ENCODE measurements at places on chromosomes 16 and 17.

DNA sequence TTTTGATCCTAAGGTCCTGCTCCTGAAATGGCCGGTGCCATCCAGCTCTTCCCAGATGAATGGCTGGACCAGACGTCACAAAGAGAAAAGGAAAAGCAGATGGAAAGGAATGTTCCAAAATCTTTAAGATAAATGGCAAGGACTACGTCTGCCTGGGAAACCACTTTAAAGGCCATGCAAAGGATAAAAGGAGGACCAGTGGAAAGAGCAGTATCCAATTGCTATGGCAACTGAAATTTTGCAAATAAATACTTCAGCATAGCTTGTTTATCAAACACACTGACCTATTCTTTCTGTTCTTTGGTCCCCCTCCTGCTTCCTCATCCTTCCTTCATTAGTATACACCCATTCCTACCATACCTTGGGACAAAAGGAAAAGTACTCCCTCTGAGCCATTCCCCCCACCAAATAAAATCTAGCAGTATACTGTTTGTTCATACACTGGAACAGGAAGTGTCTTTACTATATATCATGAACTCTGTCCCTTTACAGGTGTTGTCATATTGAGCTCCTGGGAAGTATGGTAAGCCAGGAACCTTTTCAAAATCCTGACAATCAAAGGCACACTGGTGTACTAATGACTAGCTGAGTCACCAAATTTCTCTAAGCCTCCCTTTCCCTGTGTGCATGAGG lies 37.2 kb upstream of the NUFIP2 start:
- DNase-seq = no peak

DNA sequence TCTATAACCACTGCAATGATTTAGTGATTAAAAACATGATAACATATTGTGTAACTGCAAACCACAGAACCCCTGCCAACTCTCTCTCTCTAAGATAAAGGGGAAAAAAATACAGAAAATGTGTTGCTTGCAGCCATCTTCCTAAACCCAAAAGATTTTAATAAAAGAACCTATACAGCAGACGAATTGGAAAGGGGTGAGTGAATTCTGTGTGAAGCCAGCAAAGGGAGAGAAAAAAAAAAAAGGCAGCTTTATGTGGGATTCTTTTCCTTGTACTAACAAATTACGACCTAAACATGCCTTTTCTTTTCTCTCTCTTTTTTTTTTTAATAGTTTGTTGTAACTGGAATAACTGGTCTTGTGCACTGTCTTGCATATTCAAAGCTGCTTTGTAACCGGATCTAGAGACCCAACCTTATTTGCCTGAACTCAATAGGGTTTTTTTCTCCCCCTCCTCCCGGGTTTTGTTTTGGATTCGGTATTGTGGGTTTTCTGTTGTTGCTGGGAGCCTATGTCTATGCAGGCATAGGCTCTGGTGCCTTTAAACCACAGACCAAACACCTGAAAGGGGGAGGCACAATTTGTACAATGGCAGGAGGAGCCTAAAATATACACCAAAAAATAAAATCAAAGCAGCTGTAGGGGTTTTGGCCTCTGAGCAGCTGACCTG lies 7.0 kb upstream of the ZFHX3 start:
- no peak for DNase-seq

DNA sequence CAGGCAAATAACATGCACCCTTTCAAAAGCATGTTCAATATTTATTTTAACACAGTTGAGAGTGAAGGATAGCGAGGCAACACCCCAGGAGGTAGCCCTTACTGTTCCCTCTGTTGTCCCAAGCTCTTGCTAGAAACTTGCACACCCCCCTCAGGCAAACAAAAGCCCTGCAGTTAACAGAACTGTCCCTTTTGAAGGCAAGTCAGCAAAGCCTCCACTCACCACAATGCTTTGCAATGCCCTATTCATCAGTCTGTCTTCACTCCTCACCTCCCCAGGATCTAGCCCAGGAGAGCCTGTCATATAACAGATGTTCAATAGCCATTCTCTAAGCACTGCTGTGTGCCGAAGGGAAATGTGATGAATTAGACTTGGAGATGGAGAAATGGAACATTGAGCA lies 3.5 kb upstream of the CNEP1R1 start:
- no peak for DNase-seq

GRCh38 chr16:17377360-17378324 lies 93.1 kb downstream of the XYLT1 start:
- DNase-seq = no peak

DNA sequence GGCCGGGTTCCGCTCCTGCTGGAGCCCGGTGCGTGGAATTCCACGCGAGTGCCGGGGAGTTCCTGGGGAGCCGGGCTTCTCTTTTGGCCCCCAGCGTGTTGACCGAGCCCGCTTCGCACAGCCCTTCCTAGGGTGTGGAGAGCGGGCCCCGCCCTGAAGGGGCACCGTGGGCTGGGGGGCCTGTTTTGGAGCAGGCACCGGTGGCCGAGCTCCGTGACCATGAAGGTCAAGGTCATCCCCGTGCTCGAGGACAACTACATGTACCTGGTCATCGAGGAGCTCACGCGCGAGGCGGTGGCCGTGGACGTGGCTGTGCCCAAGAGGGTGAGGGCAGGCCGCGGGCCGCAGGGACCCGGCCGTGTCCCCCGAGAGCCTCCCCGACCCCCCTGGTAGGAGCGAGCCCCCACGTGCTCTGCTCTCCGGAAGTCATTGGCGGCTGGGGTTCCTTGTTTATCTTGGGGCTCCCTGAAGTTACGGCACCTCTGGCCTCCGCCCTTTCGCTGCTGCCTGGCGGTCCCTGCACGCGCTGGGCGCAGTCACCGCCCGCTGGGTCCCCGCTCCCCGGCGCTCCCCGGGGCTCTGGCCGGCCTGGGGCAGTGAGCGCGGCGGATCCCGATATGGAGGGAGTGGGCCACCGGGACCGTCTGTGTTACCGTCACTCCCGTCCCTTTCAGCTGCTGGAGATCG lies 528 bp downstream of the HAGHL start:
- DNase-seq = no peak

DNA sequence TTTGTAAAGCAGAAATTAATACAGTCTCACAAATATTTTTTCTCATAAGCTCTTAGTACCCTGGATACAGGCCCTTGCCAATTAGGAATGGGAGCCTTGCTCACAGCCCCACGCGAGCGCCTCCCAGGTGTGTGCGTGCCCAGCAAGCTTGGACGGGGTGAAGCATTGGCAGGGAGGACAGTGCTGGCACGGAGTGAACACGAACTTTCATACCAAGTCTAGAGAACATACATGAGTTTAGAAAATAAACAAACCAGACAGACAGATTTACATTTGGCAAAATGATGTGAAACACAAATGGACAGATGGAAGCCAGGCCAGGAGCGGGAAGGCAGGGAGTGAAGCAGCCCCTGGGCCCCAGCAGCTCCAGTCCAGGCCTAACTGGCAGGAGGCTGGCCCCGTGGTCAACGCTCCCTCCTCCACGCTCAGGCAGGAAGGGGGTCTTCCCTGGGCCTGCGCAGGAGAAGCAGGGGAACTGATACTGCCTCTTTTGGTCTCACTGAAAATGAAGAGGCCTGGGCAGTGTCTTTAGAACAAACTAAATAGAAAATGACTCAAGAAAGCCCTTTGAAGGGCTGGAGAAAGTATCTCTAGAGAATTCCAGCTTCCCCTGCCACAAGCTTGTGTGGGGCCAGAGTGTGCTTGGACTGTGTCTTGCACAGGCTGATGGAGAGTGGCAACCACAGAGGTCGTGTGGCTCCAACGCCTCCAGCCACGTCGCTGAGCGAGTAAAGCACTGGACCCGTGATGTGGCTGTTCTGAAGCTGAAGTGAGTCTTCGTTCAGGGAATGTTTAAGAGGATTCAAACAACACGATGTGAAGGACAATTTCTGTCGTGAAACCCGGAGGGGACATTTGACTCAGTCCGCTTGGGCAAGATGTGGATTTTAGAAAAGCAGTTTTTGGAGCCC lies 9.9 kb upstream of the FOXJ1 start:
- DNase-seq = no peak

DNA sequence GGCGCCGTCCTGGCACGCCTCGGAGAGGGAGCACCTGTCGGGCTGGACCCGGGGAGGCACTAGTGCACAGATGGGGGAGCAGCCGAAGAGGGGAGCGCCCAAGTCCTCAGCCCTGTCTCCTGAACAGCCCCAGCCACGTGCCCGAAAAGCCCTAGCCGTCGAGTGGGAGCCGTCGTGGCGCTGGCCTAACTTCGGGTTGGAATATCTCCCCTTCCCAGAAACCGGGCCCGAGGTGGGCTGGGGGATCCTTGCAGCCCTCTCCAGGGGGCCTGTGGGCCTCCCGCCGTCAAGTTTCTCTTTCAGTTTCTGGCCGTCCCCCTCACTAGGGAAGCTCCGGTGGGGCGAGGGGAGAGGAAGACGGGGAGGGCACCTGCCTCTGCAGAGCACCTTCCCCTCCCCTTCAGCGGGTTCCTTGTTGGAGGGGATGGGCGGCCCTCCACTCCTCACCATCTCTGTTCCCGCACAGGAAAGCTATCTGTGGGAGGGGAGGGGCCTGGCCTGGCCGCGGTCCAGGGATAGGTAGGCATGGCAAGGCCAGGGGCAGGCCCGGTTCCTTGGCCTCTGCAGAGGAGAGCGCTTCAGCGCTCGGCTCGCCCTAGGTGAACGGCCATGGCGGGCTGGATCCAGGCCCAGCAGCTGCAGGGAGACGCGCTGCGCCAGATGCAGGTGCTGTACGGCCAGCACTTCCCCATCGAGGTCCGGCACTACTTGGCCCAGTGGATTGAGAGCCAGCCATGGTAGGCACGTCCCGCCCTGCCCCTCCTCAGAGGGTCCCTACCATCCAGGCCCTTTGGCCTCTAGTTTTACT lies 709 bp downstream of the STAT5A start:
- no peak for DNase-seq

- no peak for DNase-seq
These were observed 59.5 kb upstream of the GSE1 start for GRCh38 chr16:85553436-85554113.

GRCh38 chr17:11996722-11997146 lies 541 bp downstream of the ZNF18 start:
- DNase-seq = no peak

DNA sequence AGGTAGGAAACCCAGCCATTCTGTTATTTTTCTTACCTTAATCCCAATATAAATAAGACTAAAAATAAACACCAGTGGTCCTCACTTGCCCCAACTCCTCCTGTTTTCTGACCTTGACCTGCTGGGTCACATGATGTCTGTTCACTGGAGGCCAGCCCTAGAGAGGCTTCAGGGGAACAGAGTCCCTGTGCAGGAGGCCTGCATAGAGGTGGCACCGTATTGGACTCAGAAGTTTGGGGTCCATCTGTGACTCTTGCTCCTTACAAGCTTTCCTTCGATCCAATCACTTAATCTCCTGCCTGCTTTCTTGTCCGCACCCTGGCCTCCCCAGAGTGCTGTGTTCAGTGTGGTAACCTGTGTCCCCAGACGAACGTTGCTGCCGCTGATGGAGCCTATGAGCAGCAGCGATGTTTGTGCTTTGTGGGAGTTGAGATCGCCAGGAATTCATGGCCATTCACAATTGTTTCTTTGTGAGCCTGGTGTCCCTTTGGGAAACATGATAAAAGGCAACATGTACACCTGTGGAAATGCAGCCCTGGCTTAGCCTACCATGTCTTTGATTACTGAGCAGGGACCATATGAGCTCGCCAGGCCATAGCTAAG lies 4.7 kb downstream of the IGSF6 start:
- DNase-seq = no peak

GRCh38 chr16:11196286-11196828 lies 59.6 kb downstream of the SOCS1 start:
- no peak for DNase-seq

- no peak for DNase-seq
These were observed at the start of gene TP53I13 for GRCh38 chr17:29568331-29569244. TP53I13 (plus strand) TSS chr17:29568701; CDS start chr17:29568759, 58 bp downstream.

GRCh38 chr17:37276475-37276874 lies 99.3 kb upstream of the C17orf78 start:
- no peak for DNase-seq

GRCh38 chr16:2238150-2238837 lies 2.0 kb downstream of the DNASE1L2 start:
- no peak for DNase-seq

GRCh38 chr17:17621254-17621653 lies 29.7 kb upstream of the PEMT start:
- no peak for DNase-seq

- DNase-seq = no peak
These were observed 67.5 kb downstream of the COG7 start for GRCh38 chr16:23385441-23385840.

- no peak for DNase-seq
These were observed 14.5 kb downstream of the GPR179 start for GRCh38 chr17:38329284-38329683.
